ENCODE measurements at places on chromosomes 7 and 10. TPM values are rescaled to one million over a fixed set of nuclear protein-coding genes. Genes with fewer than 3 reads are reported as not detected.

RHBDD2 gene
- 10.8 TPM for total RNA-seq

FGFR2 gene
- 0.17 TPM for total RNA-seq

CALML3 gene
- total RNA-seq: not detected

LAMB1 gene
- 440 TPM for total RNA-seq

NEUROD6 gene
- total RNA-seq: not detected

FOXP2 gene
- total RNA-seq: 8.4 TPM

SORBS1 gene
- total RNA-seq: 0.26 TPM

KCP gene
- 0.50 TPM for total RNA-seq

GPRIN2 gene
- total RNA-seq: not detected

CYP3A4 gene
- not detected for total RNA-seq

BICC1 gene
- 64.7 TPM for total RNA-seq

ASB4 gene
- total RNA-seq: not detected

MYL7 gene
- total RNA-seq: not detected

NUPR2 gene
- total RNA-seq: not detected

MMRN2 gene
- total RNA-seq: 2.1 TPM

NKX1-2 gene
- not detected for total RNA-seq

UFSP1 gene
- total RNA-seq: 4.0 TPM

NEURL1 gene
- total RNA-seq: not detected

TMEM184A gene
- under 0.01 TPM for total RNA-seq

AQP1 gene
- total RNA-seq: 44.6 TPM

AOAH gene
- total RNA-seq: not detected

PNLIPRP2 gene
- not detected for total RNA-seq

BEND7 gene
- total RNA-seq: 10.6 TPM

CYP2C18 gene
- not detected for total RNA-seq

POP7 gene
- total RNA-seq: 31.9 TPM

LRRD1 gene
- total RNA-seq: 0.17 TPM

GPR146 gene
- 3.3 TPM for total RNA-seq

PON1 gene
- total RNA-seq: not detected

CASD1 gene
- 14.2 TPM for total RNA-seq

SAMD9L gene
- 15.7 TPM for total RNA-seq

CTAGE8 gene
- 0.83 TPM for total RNA-seq

WASL gene
- total RNA-seq: 15.4 TPM

AGMO gene
- not detected for total RNA-seq

IDI2 gene
- total RNA-seq: not detected

FEZF1 gene
- total RNA-seq: not detected

CPEB3 gene
- 0.66 TPM for total RNA-seq

LRRN3 gene
- total RNA-seq: 1.8 TPM

TUBAL3 gene
- not detected for total RNA-seq

Data from fibroblast of lung (primary cell).